GM18507 (cell line): ENCODE measurements at places on chromosomes 5 and 9.

- DNase-seq = no peak
Observed at GRCh38 chr5:149145138-149145537, 3.8 kb downstream of the ABLIM3 start.

DNA sequence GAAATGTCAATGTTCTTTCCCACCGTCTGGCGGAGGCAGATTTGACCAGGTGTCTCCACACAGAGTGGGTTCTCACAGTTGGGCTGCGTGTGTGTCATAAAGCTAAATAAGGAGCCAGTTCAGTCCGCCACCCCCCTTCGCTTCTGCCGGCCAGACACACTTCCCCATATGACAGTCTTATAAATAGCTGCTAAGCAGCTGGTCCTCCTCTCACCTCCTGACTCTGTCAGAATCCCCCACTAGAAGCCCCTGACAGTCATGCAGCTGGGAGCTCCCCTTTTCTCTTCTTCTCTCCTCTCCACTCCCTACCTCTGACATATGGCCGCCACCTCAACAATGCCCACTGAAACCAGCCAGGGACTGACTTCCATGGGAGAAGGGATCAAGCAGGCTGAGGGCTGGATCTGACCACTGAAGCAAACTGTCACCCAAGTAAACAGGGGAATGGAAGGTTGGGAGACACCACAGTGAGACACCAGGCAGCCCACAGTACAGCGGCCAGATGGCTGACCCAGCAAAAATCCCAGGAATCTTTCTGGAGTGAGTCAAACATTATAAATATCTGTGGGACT, 141.9 kb upstream of the EFNA5 start:
- DNase-seq = peak; percentile 54

DNA sequence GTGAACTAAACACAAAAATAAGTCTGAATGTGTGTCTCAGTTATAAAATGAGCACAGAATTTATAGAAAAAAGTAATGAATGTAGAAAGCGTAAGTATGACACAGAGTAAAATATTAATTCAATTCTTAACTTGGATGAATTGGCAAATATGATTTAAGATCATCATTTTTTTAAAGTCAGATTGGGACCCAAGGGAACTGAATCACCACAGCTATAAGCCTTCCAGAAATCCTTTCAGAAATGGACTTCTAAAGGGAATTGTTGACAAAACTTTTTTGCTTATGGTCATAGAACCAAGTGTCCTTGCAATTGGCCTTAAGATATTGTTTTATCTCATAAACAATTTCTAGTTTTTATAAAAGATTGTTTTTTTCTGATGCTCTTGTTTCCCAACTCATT, 495.1 kb upstream of the DAB2 start:
- DNase-seq = no peak

DNA sequence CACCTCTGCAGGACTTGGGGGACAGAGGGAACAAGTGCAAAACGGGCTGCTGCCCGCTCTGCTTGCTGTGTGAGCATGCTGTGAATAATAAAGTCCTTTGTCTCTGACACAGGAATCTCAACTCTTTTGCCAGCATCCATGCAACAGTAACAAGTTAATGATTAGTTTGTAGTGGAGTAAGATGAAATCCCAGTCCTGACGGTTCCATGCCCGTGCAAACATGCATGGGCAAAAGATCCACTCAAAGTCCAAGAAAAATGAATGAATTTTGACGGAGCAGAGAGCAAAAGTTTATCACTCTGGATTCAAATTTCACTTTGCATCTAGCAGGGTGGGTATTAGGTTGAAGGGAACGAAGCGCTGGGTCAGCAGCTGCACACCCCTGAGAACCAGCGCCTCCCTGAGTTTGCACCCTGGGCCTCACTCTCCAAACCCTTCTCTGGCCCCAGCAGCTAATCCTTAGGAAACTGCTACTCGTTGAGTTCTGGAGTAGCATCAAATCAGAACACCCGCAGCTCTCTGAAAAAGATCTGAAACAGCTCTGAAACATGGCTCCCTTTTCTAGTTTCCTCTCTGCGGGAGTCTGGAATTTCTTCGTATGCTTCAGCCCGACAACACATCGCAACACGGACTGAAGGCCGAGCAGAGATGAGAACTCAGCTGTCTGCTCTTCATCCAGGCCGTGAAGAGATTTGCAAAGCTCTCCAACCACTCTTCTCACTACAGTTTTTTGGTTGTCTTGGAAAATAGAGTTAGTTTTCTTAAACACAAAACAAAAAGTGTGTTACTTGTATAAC, 45.6 kb upstream of the RUFY1 start:
- DNase-seq = no peak

GRCh38 chr5:14790220-14790619, 81.4 kb downstream of the ANKH start:
- no peak for DNase-seq

GRCh38 chr5:163548649-163549048, 43.2 kb downstream of the MAT2B start:
- no peak for DNase-seq

DNA sequence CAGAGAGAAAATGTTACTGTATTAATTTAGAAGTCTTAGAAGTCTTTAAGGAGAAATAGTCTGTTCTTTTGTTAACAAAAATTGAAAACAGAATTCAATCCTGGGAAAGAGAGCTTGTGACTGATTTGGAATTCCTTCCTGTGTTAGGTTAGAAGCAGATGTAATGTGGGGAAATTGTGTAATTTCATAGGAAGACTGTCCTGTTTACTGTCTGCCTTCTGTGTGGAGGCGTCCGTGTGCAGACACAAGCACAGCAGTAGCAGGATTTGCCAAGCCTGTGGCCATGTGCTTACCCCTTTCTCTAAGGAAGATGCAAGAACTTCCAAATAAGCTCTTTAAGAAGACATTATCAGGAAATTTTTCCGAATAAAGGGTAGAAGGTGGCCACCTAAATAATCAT, 36.7 kb upstream of the F2R start:
- DNase-seq = no peak

GRCh38 chr9:137382444-137383080, 40.4 kb downstream of the EXD3 start:
- no peak for DNase-seq

DNA sequence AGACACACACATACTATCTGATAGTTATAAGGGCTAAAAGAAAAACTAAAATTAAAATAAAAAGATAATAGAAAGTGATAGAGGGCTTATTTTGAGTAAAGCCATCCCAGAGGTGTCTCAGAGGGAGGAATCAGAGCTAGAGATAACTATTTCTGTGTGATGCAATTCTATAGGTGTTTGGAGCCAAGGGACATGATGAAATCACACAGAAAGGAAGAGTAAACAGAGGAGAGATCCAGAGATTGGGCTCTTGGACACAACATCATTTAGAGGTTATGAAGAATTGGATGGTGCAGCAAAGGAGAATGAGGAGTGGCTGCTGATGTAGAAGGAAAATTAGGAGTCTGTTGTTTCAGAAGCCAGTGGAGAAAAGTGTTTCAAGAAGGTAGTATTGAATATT, 393.5 kb downstream of the DIRAS2 start:
- DNase-seq = no peak

- no peak for DNase-seq
Observed at GRCh38 chr5:37665889-37666288, 174.0 kb downstream of the GDNF start.

- no peak for DNase-seq
Observed at GRCh38 chr5:88398316-88398715, 129.7 kb upstream of the TMEM161B start.

DNA sequence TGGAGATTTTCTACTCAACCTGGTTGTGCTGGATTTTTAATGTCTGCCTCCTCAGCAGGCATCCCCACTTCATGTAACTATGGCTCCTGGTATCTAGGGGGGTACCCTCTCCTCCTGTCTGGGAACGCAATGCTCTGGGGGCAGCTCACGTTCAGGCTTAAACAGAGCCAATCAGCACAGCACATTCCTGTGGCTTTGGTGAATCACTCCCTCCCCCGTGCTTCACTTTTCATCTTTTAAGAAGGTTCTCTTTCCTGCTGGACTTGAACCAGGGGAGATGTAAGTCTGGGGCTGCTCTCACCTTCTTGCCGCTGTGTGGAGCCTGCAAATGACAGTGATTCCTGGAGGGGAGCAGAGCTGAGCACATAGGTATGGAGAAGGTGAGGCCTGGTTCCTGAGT, 101.2 kb downstream of the MSX2 start:
- DNase-seq = no peak

DNA sequence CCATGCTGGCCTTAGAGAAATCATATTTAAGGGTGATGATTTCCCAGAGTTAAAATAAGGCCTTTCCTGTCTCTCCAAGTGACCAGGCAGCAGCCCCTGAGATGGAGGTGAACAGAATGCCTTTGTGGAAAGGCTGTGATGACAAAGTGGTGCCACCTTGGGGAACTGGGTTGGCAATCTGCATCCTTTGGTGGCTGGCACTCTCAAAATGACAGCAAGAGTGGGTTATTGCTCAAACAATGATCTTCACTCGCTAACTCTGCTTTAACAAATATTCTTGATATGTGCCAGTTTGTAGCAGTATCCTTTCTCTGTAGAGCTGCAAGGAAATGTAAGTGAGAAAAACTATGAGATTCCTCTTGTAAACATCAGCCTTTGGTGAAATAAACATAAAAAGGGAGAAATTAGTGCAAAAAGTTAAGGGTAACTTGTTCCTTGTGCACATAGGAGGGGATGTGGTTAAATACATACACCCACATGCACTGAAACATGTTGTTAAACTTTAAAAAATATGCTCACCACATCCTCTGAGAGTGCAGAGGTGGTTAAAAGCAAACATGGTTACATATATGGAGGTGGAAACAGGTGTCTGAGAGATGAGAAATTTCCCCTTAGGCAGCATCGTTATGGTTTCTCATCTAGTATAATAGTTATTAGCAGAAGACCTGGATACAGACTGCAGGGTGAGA, 373.4 kb upstream of the CTNND2 start:
- DNase-seq = no peak

GRCh38 chr5:150219142-150219541, 29.3 kb downstream of the SLC6A7 start:
- no peak for DNase-seq

- DNase-seq = no peak
Observed at GRCh38 chr5:51652980-51653379, 269.7 kb downstream of the ISL1 start.

- no peak for DNase-seq
Observed at GRCh38 chr5:31415009-31415923, 116.6 kb downstream of the DROSHA start.
